ENCODE measurements at places on chromosomes 3 and 15. TPM values are rescaled to one million over a fixed set of nuclear protein-coding genes. Genes with fewer than 3 reads are reported as not detected.

DNA sequence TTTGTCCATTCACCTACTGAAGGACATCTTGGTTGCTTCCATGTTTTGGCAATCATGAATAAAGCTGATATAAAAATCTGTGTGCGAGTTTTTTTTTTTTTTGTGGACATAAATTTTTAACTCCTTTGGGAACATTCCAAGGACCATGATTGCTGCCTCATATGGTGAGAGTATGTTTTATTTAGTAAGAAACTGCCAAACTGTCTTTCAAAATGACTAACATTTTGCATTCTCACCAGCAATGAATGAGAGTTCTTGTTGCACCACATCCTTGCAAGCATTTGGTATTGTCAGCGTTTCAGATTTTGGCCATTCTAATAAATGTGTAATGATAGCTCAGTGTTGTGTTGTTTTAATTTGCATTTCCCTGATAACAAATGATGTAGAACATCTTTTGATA is 12.7 kb downstream of the TMEM108 start:
- H3K4me3 ChIP-seq: no peak overlapping the region
- H3K27me3 ChIP-seq: peaks cover 7% of the 10 kb centered on the region
- H3K36me3 ChIP-seq: no peaks in the 10 kb centered on the region
- DNase-seq: no peak
- H3K4me1 ChIP-seq: no peaks in the 10 kb centered on the region

The RAB6B gene
- total RNA-seq: 7.2 TPM

GRCh38 chr3:149662240-149662887 is 4.5 kb upstream of the WWTR1 start:
- no peak overlapping the region for H3K27ac ChIP-seq
- H3K27me3 ChIP-seq: peaks cover 66% of the 10 kb centered on the region
- no peaks in the 10 kb centered on the region for H3K36me3 ChIP-seq
- peaks cover 7% of the 10 kb centered on the region for H3K4me1 ChIP-seq
- no peak overlapping the region for H3K4me3 ChIP-seq

- H3K4me1 ChIP-seq: no peaks in the 10 kb centered on the region
- peaks cover 90% of the 10 kb centered on the region for H3K36me3 ChIP-seq
- H3K27ac ChIP-seq: no peak overlapping the region
- H3K27me3 ChIP-seq: no peaks in the 10 kb centered on the region
- no peak overlapping the region for H3K4me3 ChIP-seq
These were observed 107.2 kb downstream of the SNRPN start for GRCh38 chr15:25061808-25062550.

- no peaks in the 10 kb centered on the region for H3K27me3 ChIP-seq
- H3K27ac ChIP-seq: no peak overlapping the region
- H3K4me1 ChIP-seq: peaks cover 30% of the 10 kb centered on the region
- DNase-seq: no peak
- peak overlapping the region; percentile 92 for H3K4me3 ChIP-seq
- peaks cover 2% of the 10 kb centered on the region for H3K36me3 ChIP-seq
These were observed 464 bp upstream of the MRPS25 start for GRCh38 chr3:15065550-15066007.

The QRICH1 gene
- total RNA-seq: 120 TPM

The ILDR1 gene
- 0.31 TPM for total RNA-seq

The CASR gene
- 0.17 TPM for total RNA-seq

The PPM1L gene
- 7.8 TPM for total RNA-seq

DNA sequence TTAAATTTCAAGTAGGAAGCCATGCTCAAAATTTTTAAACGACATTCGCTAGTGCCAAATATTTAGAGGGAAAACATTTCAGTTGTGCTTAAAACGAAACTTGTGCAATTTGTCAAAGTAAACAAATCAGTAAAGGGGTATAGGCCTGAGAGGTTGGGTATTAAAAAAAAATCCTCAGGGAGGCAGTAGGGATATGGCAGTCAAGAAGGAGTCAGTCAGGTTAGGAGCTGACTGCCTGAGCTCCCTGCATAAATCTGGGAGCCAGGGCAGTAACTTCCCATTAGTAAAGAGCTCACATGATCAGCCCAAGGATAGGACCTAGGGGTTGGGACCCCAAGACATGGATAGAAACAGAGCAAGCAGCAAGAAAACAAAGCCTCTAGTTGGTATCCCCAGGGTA is 120.7 kb upstream of the STAC start:
- no peaks in the 10 kb centered on the region for H3K27me3 ChIP-seq
- no peak overlapping the region for H3K4me3 ChIP-seq
- DNase-seq: no peak
- H3K36me3 ChIP-seq: no peaks in the 10 kb centered on the region

DNA sequence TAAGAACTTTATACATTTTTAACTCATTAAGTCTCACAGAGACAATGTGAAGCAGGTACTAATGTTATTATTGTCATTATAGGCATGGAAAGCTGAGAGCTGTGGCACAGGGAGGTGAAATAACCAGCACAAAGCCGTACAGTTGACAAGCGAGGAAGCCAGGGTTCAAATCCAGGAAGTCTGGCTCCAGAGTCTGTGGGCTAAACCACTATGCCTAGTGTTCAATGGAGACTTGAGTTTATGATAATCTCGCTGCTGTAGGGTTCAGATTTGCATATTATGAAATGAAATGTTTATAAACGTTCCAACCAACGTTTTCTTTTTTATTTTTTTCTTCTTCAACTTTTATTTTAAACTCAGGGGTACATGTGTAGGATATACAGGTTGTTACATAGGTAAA is 60.0 kb downstream of the CHST2 start:
- no peaks in the 10 kb centered on the region for H3K27me3 ChIP-seq
- peaks cover 1% of the 10 kb centered on the region for H3K36me3 ChIP-seq
- no peak overlapping the region for H3K27ac ChIP-seq
- H3K4me3 ChIP-seq: no peak overlapping the region
- no peak for DNase-seq

The ALDH1L1 gene
- 0.21 TPM for total RNA-seq

- no peak overlapping the region for H3K27ac ChIP-seq
- no peaks in the 10 kb centered on the region for H3K27me3 ChIP-seq
- no peaks in the 10 kb centered on the region for H3K36me3 ChIP-seq
- H3K4me1 ChIP-seq: no peaks in the 10 kb centered on the region
- DNase-seq: no peak
These were observed 428.5 kb upstream of the CNTN3 start for GRCh38 chr3:75042941-75043340.

The PLA2G4E gene
- total RNA-seq: not detected

DNA sequence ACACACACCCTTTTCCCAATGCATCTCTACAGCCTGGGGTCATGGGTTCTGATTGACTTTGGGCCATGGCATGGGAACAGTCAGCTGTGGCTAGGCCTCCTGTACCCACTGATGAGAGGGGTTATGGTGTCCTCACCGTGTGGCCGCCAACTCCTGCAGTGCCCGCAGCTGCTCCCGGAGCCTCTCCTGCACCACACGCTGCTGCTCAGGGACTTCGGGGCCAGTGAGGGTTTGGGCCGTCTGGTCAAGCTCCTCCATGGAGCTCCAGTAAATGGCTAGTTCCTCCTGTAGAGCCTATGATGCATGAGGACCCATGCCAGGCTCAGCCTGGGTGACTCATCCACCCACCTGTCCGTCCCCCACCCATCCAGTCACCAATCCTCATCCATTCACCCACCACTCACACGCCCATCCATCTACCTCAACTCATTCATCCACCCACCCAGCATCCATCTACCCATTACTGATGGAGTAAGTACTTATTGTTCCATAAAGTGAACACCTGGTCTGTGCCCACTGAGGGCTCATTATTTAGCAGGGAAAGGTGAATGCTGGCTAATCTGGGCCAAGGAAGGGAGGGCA is 21.6 kb downstream of the SPTBN5 start:
- peaks cover 11% of the 10 kb centered on the region for H3K4me1 ChIP-seq
- no peak overlapping the region for H3K4me3 ChIP-seq
- DNase-seq: no peak

GRCh38 chr15:55990516-55990915 is 2.9 kb downstream of the NEDD4 start:
- peaks cover 4% of the 10 kb centered on the region for H3K36me3 ChIP-seq
- H3K4me3 ChIP-seq: no peak overlapping the region
- H3K27ac ChIP-seq: no peak overlapping the region
- H3K4me1 ChIP-seq: peaks cover 17% of the 10 kb centered on the region
- no peak for DNase-seq

DNA sequence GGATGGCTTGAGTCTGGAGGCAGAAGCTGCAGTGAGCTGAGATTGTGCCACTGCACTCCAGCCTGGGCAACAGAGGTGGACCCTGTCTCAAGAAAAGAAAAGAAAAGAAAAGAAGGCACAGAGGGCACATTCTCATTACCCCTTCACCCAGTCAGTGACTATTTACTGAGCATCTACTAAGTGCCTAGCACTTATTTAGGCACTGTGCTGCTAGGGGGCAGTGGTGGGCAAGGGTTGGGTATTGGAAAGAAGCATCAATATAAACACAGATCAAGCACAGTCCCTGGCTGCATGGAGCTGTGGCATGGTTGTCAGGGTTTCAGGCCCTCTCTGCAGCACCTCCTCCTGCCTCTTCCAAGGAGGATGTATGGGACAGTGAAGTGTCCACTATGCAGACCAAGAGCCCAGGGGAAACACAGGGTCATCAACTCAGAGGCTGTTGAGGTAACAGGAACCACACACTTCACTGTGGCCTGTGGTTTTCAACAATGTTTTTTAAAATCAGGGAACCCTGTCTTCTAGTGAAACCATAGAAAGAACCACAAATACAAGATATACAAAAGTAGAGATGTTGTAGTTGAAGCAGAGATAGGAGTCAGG is 138.5 kb downstream of the RAB11A start:
- no peaks in the 10 kb centered on the region for H3K36me3 ChIP-seq
- no peak overlapping the region for H3K27ac ChIP-seq
- H3K4me1 ChIP-seq: no peaks in the 10 kb centered on the region
- H3K4me3 ChIP-seq: no peak overlapping the region
- peaks cover 7% of the 10 kb centered on the region for H3K27me3 ChIP-seq
- DNase-seq: no peak

- H3K27ac ChIP-seq: peak overlapping the region; percentile 97
- DNase-seq: peak; percentile 59
- H3K4me1 ChIP-seq: peaks cover 63% of the 10 kb centered on the region
- H3K27me3 ChIP-seq: no peaks in the 10 kb centered on the region
- peak overlapping the region; percentile 94 for H3K4me3 ChIP-seq
These were observed 2.0 kb downstream of the FOXP1 start for GRCh38 chr3:71581457-71582035.

Measured in activated T-cell treated with anti-CD3 and anti-CD28 coated beads, Interleukin-2, amount 50 U/mL, for 72 hours (primary cell).